Activated CD4-positive, alpha-beta T cell treated with anti-CD3 and anti-CD28 coated beads, Interleukin-2, amount 10 ng/mL, durations not matched to agents 7 days and 5 days (primary cell): ENCODE measurements at places on chromosomes 1 and 21.
A peak's percentile ranks its signal among the peaks of the same experiment; 100 is the strongest.

DNA sequence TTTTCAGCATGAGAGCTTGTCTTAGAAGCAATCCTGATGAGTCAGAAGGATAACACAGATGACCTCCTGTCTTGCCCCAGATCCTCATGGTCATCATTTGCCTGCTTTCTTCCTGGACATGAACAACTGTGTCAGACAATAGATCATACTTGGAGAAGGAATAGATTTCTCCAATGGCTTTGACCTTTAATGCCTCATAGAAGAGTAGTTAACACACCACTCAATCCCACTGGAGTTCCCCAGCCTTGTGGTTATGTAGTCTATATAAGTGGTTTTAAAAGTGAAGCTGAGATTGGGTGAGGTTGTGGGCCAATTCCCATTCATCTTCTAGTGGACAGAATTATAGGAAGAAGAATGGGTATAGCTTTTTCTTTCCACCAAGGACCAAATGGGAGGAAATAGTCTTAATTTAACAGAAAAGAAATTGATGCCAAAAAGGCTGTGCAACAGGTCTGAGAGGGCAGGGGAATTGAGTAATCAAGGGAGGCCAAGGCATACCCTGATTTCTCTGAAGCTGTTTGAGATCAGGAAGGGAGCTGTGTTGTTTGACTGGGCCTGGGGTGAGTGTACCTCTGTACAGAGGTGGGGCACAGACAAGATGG lies 14.4 kb downstream of the PRCC start:
- DNase-seq = no peak

- DNase-seq = no peak
These were observed 48.6 kb downstream of the BACH1 start for GRCh38 chr21:29347274-29347681.

DNA sequence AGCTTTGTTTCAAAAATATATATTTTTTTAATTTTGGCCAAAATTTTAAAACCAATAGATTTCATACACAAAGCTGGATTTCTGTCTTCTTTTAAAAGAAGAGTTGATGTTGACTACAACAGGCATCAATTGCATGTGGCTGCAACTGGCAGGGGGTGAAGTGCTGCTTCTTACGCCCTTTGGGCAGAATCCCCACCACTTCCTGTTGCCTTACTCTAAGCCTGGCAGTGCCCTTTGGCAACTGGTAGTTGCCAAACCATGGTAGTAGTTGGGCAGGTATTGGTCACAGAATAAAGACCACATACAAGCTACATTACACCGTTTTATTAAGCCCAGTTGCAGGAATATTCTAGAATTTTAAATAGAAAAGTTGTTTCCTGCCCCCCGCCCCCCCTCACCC lies 17.0 kb downstream of the LAMC2 start:
- DNase-seq = no peak

- DNase-seq = no peak
These were observed 3.2 kb upstream of the PRXL2B start for GRCh38 chr1:2583331-2583791.

- no peak for DNase-seq
These were observed 59.1 kb downstream of the MSH4 start for GRCh38 chr1:75855734-75856133.

GRCh38 chr1:154574716-154575115 lies 7.1 kb downstream of the CHRNB2 start:
- no peak for DNase-seq

DNA sequence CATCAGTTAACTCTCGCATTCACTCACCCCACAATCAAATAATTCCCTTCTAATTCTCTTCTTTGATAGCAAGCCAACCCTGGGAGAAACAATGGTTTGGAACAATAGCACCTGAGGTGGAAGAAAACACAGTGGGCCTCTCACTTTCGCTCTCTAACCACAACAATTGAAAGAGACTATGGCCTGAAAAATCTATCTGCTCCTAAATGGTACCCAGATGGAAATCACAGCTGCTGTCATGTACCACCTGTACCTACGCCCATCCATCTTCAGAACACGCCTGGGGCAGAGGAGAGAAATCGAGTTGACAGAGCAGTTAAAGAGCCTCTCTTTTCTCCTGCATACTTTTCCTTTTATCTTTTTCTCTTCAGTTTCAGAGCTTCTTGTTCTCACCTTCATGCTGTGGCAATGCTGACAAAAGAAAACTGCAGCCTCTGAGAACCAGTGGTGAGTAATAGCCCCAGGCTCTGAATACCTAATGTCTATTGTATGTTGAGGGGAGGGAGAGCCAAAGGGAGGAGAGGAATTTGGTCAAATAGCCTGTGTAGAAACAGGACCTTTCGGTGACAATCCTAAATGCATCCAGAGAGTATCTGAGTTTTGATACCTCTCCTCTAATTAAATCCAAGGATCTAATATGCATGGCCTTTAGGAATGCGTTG lies 57.7 kb downstream of the ZC3H11B start:
- no peak for DNase-seq

DNA sequence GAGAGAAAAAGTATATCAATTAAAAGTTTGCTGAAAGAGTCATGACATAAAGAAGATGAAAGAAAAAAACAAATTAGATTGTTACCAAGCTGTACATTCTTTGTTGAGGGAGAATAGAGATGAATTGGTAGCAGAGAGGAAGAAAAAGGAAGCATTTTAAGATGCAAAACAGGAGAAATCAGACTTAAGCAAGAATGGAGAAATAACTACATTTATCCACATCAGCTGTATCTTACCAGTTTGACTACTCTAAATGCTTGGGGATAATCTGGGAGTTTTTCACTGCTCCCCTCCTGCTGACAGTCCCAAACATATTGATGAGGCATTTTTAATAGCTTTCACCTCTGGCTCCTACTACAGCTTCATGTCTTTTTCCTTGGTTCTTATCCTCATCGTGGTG lies 16.8 kb upstream of the PTPRC start:
- no peak for DNase-seq

DNA sequence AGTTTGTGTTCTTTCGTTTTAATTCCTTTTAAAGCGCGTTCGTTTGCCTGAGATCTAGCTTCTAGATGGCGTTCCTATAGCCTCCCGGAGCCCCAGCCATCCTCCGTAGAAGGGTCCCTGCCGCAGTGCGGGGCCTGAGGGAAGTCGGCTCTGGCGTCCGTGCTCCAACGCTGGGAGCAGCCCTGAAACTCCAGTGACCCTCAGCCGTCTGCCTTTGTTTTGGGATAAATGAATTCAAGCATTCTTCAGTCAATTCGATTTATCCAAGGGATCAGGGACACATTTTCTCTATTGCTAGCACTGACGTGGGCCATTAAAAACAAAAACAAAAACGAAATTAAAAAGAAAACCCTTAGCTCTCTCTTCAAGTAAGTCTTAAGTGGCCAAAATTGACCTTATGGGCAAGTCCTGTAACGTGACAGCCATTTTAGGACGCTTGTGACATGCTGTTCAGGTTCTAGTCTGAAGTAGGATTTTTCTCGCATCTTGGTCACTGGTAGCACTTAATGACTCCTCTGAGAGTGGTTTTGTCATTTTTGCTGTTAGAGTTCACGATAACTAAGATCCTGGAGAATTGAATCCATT lies 742 bp upstream of the HSPA13 start:
- no peak for DNase-seq

DNA sequence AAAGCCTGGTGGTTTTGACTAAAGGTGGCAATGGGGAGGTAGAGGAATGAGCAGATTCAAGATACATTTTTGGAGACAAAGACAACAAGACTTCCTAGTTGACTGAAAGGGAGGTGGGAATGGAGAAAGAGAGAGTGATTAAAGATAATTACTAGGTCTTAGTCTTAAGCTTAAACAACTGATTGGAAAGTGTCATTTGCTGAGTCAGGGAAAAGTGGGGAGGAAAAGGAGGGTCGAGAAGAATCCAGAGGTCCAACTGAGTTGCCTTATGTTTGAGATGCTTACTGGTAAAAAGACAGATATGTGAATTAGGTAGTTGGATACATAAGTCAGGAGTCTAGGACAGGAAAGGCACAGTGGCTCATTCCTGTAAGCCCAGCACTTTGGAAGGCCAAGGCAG lies 179.3 kb downstream of the RGS7 start:
- DNase-seq = no peak

DNA sequence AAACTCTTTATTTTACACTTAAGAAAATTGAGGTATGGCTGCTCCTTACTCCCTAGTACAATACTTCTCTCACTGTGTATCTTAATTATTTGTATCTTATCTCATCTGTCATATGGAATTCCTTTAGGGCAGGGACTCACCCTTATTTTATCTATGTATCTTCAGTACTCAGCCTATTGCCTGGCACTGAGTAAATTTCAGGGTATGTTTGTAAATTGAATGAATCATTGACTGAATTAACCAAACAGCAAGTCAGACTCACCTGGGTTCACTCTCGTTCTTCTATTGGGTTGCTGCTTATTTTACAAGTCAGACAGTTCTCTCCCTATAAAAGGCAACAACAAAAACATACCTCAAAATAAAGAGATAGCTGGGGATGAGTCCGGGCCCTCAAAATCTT lies 63.8 kb downstream of the LAMC1 start:
- DNase-seq = no peak

DNA sequence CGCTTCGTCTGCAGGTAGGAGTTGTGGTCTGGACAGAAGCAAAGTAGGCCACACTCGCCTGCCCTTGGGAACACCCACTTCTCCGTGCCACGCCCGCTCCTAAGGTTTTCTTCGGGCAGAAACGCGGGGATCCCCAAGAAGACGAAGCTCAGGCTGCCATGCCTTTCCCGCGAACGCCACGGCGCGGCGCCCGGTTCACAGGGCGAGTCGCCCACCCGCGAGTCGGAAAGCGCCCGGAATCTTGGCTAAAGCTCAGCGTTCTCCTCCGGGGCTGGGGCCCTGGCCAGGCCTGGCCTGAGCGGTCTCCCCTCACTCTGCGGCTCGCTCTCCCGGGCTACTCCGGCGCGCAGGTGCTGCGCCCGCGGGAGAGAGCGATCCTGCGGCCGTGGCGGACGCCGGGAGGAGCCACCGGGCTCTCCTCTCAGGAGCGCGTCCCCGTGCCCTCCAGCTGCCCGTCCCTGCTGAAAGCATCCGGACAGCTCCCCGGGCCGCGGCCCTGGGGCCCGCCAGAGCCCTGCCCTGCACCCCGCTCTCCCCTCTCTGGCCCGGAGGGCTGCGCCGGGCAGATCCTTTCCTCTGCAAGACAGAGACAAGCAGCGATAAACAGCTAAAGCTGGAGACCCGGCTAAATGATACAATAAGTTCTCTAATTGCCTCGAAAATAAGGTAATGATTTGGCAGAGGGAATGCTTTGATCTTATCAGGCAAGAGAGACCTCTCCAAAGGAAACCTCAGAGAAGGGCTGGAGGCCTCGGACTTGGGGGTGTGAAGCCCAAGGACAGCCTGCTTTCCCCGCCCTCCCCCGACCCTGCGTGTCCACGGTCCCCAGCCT lies 6.7 kb upstream of the WNT2B start:
- DNase-seq = peak; percentile 57

DNA sequence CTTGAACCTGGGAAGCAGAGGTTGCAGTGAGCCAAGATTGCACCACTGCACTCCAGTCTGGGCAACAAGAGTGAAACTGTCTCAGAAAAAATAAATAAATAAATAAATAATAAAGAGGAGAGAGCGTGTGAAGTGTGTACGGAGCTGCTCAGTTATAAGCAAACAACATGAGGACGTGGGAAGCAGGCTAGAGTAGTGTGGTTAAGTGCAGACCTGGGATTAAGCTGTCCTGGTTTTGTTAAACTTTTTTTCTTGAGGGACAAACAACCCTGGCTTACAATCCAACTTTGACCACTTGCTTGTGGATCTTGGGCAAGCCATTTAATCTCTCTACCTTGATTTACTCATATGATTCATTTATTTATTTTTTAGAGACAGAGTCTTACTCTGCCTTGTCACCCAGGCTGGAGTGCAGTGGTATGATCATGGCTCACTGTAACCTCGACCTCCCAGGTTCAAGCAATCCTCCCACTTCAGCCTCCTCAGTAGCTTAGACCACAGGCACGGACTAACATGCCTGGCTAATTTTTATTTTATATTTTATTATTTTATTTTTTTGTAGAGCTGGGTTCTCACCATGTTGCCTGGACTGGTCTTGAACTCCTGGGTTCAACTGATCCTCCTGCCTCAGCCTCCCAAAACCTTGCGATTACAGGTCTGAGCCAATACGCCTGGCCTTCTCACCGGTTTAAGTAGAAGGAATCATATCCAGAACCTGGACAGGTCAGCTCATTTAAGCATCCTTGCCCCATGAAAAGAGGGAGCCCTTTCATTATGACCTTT lies 52.7 kb downstream of the RPS6KA1 start:
- DNase-seq = no peak

DNA sequence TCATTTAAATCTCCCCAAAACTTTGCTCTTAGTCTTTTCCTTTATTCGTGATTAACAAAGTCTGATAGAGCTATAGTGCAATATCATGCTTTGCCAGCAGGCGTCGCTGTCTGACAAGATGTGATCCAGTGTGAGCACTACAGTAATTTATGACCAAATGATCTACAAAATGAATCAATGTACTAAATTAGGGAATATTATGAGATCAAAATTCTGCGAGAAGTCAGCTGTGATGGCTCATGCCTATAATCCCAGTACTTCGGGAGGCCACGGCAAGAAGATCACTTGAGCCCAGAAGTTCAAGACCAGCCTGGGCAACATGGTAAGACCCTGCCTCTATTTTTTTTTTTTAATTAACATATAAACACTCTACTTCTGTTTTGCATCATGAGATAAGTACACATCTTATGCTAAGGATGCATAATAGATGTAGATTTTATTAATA lies 3.6 kb upstream of the SPSB1 start:
- DNase-seq = peak; percentile 87

- DNase-seq = no peak
These were observed 11.3 kb downstream of the ARHGEF11 start for GRCh38 chr1:157034137-157034800.

DNA sequence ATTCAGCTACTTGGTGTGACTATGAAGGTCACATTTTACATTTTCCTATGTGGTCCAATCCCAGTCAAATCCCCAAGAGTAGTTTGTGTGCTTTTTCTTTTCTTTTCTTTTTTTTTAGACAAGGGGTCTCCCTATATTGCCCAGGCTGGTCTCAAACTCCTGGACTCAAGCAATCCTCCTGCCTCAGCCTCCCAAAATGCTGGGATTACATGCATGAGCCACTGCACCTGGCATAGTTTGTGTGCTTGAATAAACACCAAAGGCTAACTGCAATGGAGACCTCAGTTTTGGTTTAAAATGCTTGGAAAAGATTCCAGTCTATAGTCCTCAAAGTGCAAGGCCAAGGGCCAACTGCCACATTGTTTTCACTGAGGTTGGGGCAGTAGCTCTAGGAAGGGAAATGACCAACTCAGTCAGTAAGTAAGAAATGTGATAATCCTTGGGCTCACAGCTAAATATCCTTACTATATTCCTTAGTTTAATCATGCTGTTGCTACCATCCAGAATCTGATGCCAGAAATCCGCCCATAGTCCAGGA lies 38.6 kb downstream of the EIF2B3 start:
- no peak for DNase-seq

GRCh38 chr1:89518221-89518631 lies 6.4 kb upstream of the LRRC8B start:
- DNase-seq = no peak

GRCh38 chr21:22421416-22422180 lies 1423.4 kb downstream of the NCAM2 start:
- DNase-seq = peak; percentile 31

DNA sequence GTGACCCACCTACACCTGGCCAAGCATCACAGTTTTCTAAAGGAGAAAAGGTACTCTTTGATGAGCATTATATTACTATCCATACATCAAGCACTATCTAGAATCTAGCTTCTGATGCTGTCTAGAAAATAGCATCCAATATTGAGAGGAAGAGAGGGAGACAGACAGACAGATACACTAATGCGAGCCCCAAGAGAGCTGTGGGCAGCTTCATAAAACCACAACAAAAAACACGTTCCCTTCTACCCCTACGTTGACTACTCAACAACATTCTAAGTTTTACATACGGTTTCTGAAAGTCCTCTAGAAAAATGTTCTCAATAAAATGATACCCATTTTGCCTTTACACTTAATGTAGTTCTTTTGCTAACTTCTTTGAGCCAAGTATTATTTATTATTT lies 221.8 kb downstream of the SLC45A1 start:
- no peak for DNase-seq
